Left lung (tissue), 14 donors: ENCODE measurements at places on chromosomes 2 and 18. TPM values are rescaled to one million over a fixed set of nuclear protein-coding genes. Genes with fewer than 3 reads are reported as not detected.

GRCh38 chr2:60926741-60927552, 45.6 kb downstream of the REL start:
- DNase-seq = no peak

The SCYGR2 gene
- not detected for polyA plus RNA-seq

The C2orf72 gene
- polyA plus RNA-seq = 0.83 TPM

GRCh38 chr18:28281400-28281799, 104.5 kb upstream of the CDH2 start:
- DNase-seq = no peak

The OTOS gene
- not detected for polyA plus RNA-seq

DNA sequence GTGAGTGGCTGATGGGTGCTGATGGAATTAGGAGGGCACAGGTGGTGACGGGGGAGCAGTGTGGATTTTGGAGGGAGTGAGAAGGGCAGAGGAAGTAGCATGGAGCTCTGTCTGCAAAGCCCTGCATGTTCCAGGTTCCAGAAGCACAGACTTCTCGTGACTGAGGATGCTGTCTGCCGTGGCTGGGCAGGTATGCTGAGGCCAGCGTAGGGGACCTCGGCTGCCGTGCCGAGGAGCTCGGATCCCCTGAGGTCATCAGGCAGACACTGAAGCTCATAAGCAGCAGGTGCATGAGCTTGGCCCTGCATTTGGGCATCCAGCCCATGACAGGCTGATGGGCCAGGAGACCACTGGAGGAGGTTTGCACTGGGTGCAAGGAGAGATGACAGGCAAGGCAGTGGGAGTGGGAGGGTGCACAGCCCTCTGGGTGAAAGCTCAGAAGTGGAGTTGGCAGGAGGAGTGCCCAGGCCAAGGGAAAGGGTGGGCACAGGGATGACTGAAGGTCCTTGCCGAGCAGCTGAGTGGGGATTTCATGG, 215.3 kb downstream of the SH3RF3 start:
- no peak for DNase-seq

GRCh38 chr2:182368446-182368845, 58.4 kb downstream of the PDE1A start:
- no peak for DNase-seq

The CNGA3 gene
- polyA plus RNA-seq = 0.07 TPM

GRCh38 chr2:174800436-174801205, 36.3 kb upstream of the CHRNA1 start:
- no peak for DNase-seq
